Naive thymus-derived CD8-positive, alpha-beta T cell (primary cell): ENCODE measurements at places on chromosomes 7 and 10. TPM values are rescaled to one million over a fixed set of nuclear protein-coding genes. Genes with fewer than 3 reads are reported as not detected.

DNA sequence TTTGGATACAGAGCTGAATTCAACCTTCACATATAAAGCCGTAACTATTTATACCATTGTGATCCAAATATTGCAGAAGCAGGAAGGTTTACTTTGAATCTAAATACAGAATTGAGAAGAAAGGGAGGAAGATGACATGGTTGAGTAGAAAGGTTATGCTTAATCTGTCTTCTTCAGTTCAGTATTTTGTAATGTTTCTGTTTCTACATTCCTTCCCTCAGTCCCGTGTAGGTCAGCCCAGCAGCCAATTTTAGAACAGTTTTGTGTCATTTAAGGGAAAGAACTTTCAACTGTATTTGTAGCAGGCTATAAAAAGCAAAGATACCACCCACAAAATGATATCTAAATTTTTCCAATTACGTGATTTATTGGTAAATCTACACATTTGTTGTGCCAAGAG, 97.4 kb downstream of the CPED1 start:
- H3K36me3 ChIP-seq = no peaks in the 10 kb centered on the region
- DNase-seq = no peak
- no peaks in the 10 kb centered on the region for H3K4me1 ChIP-seq
- no peak overlapping the region for H3K27ac ChIP-seq
- no peak overlapping the region for H3K4me3 ChIP-seq

DNA sequence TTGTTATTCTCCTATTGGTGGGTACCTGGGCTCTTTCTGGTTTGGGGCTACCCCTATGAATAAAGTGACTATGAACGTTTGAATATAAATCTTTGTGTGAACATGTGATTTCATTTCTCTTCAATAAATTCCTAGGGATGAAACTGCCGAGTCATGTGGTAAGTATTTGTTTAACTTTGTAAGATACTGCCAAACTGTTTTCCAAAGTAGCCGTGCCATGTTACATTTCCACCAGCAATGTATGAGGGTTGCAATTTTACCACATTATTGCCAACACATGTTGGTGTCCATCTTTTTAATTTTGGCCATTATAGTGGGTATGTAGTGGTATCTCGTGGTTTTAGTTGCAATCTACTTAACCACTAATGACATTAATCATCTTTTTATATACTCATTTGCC, 94.7 kb downstream of the ZNRF2 start:
- no peak for DNase-seq
- peaks cover 4% of the 10 kb centered on the region for H3K4me1 ChIP-seq
- H3K27me3 ChIP-seq = no peaks in the 10 kb centered on the region
- H3K4me3 ChIP-seq = no peak overlapping the region

Gene FBXW4
- 91.2 TPM for total RNA-seq

Gene POLR3A
- total RNA-seq = 18.1 TPM

Gene PNLIP
- total RNA-seq = not detected
